ENCODE measurements at places on chromosomes 11 and 22. TPM values are rescaled to one million over a fixed set of nuclear protein-coding genes. Genes with fewer than 3 reads are reported as not detected.

Gene SPDYC
- polyA plus RNA-seq: not detected

Gene ACER3
- polyA plus RNA-seq: 9.7 TPM

Gene POU2AF1
- not detected for polyA plus RNA-seq

Gene ADAMTS15
- polyA plus RNA-seq: 5.6 TPM

Gene OR51B2
- not detected for polyA plus RNA-seq

Gene IGSF22
- 0.07 TPM for polyA plus RNA-seq

Gene KCNE3
- polyA plus RNA-seq: 0.94 TPM

Gene OR4A47
- not detected for polyA plus RNA-seq

Gene UCP2
- polyA plus RNA-seq: 26.6 TPM

Gene TRPM5
- not detected for polyA plus RNA-seq

Gene TMPRSS5
- 0.10 TPM for polyA plus RNA-seq

Gene SERHL2
- 6.6 TPM for polyA plus RNA-seq

Gene NRXN2
- 0.05 TPM for polyA plus RNA-seq

Gene MAJIN
- not detected for polyA plus RNA-seq

Gene OMP
- polyA plus RNA-seq: not detected

Gene WNT11
- polyA plus RNA-seq: 0.25 TPM

Gene TOMM22
- polyA plus RNA-seq: 29.6 TPM

Gene CARNS1
- 0.12 TPM for polyA plus RNA-seq

Gene GVQW3
- polyA plus RNA-seq: 1.3 TPM

Gene PKDREJ
- polyA plus RNA-seq: not detected

Gene OR2AT4
- polyA plus RNA-seq: not detected

Gene PLA2G3
- not detected for polyA plus RNA-seq

Gene RAB38
- 6.9 TPM for polyA plus RNA-seq

Gene MRGPRF
- polyA plus RNA-seq: 24.4 TPM

Gene ISX
- not detected for polyA plus RNA-seq

Gene DDT
- polyA plus RNA-seq: 87.3 TPM

Gene HTR3A
- polyA plus RNA-seq: not detected

Gene FREY1
- 0.33 TPM for polyA plus RNA-seq

Gene VPREB1
- polyA plus RNA-seq: not detected

Gene SLC22A8
- not detected for polyA plus RNA-seq

Gene OR8U1
- polyA plus RNA-seq: not detected

Gene RAG1
- 0.10 TPM for polyA plus RNA-seq

Data from BJ (cell line).